Activated CD8-positive, alpha-beta T cell treated with anti-CD3 and anti-CD28 coated beads for 36 hours (primary cell): ENCODE measurements at places on chromosomes 6 and 20. TPM values are rescaled to one million over a fixed set of nuclear protein-coding genes. Genes with fewer than 3 reads are reported as not detected.

- peaks cover 51% of the 10 kb centered on the region for H3K36me3 ChIP-seq
- DNase-seq, result no peak
- H3K4me1 ChIP-seq, result peaks cover 38% of the 10 kb centered on the region
- no peaks in the 10 kb centered on the region for H3K27me3 ChIP-seq
- peak overlapping the region; percentile 79 for H3K27ac ChIP-seq
- H3K4me3 ChIP-seq, result no peak overlapping the region
Measured at GRCh38 chr20:24960861-24961260, 11.8 kb downstream of the CST7 start.

- H3K4me3 ChIP-seq, result no peak overlapping the region
- no peak overlapping the region for H3K27ac ChIP-seq
- no peaks in the 10 kb centered on the region for H3K36me3 ChIP-seq
- no peak for DNase-seq
- H3K27me3 ChIP-seq, result peaks cover 6% of the 10 kb centered on the region
Measured at GRCh38 chr6:166678426-166678825, 51.4 kb upstream of the RPS6KA2 start.

- H3K27ac ChIP-seq, result no peak overlapping the region
- no peak for DNase-seq
- H3K4me1 ChIP-seq, result peaks cover 8% of the 10 kb centered on the region
- no peaks in the 10 kb centered on the region for H3K27me3 ChIP-seq
Measured at GRCh38 chr20:36663031-36663430, 17.0 kb upstream of the SLA2 start.

- H3K4me1 ChIP-seq, result peaks cover 44% of the 10 kb centered on the region
- peaks cover under 1% of the 10 kb centered on the region for H3K36me3 ChIP-seq
- H3K27me3 ChIP-seq, result peaks cover 1% of the 10 kb centered on the region
- DNase-seq, result no peak
Measured at GRCh38 chr6:53546281-53546680, 1.4 kb upstream of the GCLC start.

DNA sequence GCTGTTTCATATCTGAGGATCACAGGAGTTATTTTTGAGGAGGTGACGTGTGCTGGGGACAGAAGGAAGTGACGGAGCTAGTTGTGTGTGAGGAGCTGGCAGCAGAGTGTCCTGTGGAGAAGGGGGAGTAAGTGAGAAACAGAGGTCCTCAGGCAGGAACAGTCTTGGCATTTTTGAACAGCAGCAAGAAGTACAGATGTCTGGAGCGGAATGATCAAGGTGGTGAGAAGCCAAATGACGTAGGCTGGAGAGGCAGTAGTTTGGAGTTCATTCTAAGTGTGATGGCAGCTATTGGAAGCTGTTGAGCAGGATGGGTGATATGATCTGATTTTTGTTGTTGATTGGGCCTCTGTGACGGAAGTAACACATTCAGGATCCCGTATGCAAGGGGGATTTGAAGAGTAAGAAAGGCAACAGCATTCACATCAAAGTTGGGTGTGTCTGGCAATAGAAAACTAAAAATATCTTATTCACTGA, 52.3 kb downstream of the SOBP start:
- H3K27me3 ChIP-seq, result peaks cover 17% of the 10 kb centered on the region
- no peak overlapping the region for H3K4me3 ChIP-seq
- no peak for DNase-seq
- H3K36me3 ChIP-seq, result no peaks in the 10 kb centered on the region

DNA sequence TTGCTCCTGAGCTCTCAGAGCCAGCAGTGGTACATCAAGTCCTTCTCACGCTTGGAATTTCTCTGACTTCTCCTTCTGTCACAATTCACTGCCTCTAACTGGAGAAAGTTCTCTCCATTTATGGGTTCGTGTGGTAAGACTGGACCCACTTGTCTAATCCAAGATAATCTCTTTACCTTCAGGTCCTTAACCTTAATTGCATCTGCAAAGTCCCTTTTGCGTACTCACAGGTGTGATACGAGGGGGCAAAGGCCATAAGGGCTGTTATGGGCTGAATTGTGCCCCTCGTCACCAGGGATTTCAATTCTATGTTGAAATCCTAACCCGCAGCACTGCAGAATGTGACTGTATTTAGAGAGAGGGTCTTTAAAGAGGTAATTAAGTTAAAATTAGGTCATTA, 27.5 kb upstream of the TBC1D22B start:
- H3K36me3 ChIP-seq, result no peaks in the 10 kb centered on the region
- DNase-seq, result no peak
- no peaks in the 10 kb centered on the region for H3K27me3 ChIP-seq
- H3K4me1 ChIP-seq, result peaks cover 7% of the 10 kb centered on the region
- H3K27ac ChIP-seq, result no peak overlapping the region
- H3K4me3 ChIP-seq, result no peak overlapping the region

- H3K27me3 ChIP-seq, result peaks cover 45% of the 10 kb centered on the region
- H3K36me3 ChIP-seq, result no peaks in the 10 kb centered on the region
- no peaks in the 10 kb centered on the region for H3K4me1 ChIP-seq
Measured at GRCh38 chr20:1898482-1899240, 3.5 kb downstream of the SIRPA start.

DNA sequence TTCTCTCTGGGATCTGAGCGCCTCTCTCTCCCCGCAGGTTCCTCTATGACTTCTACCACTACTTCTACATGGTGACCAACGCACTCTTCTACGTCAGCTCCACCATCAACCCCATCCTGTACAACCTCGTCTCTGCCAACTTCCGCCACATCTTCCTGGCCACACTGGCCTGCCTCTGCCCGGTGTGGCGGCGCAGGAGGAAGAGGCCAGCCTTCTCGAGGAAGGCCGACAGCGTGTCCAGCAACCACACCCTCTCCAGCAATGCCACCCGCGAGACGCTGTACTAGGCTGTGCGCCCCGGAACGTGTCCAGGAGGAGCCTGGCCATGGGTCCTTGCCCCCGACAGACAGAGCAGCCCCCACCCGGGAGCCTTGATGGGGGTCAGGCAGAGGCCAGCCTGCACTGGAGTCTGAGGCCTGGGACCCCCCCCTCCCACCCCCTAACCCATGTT, 36.3 kb upstream of the MRGBP start:
- H3K4me1 ChIP-seq, result no peaks in the 10 kb centered on the region
- H3K36me3 ChIP-seq, result no peaks in the 10 kb centered on the region
- no peak for DNase-seq
- H3K4me3 ChIP-seq, result no peak overlapping the region
- H3K27ac ChIP-seq, result no peak overlapping the region
- peaks cover 10% of the 10 kb centered on the region for H3K27me3 ChIP-seq

The OPN5 gene
- not detected for total RNA-seq

The HS3ST5 gene
- total RNA-seq, result not detected

The EPPIN gene
- not detected for total RNA-seq

The MRAP2 gene
- total RNA-seq, result not detected
